ENCODE measurements at places on chromosomes 3 and 15.

- DNase-seq: no peak
Observed at GRCh38 chr3:195542316-195542697, 818 bp downstream of the PPP1R2 start.

DNA sequence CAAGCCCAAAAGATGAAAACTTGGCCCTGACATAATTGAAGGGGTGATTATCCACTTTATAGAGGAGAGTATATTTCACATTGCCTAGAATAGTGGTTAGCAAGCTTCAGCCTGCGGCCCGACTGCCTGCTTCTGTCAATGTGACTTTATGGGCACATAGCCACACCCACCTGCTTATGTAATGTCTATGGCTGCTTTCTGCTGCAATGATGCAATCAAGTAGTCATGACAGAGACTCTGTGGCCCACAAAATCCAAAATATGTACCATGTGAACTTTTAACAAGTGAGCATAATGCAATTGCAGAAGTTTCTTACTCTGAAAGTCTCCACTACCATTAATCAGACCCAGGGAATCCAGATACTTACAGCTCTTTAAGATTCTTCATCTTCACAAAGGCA lies 103.1 kb downstream of the LRIG1 start:
- DNase-seq: peak; percentile 67

- no peak for DNase-seq
Observed at GRCh38 chr15:62453375-62453774, 288.3 kb upstream of the C2CD4B start.

GRCh38 chr3:72178463-72179106 lies 393.6 kb upstream of the PROK2 start:
- DNase-seq: no peak

Data from islet precursor cell (in vitro differentiated cells).